ENCODE measurements at places on chromosomes 5 and 9. TPM values are rescaled to one million over a fixed set of nuclear protein-coding genes. Genes with fewer than 3 reads are reported as not detected.

PCDHA1 gene
- total RNA-seq = not detected

CD180 gene
- total RNA-seq = 1.0 TPM

CYLC2 gene
- total RNA-seq = not detected

PROB1 gene
- total RNA-seq = 23.5 TPM

PCDHA9 gene
- total RNA-seq = 0.52 TPM

MZB1 gene
- 0.52 TPM for total RNA-seq

RELL2 gene
- total RNA-seq = under 0.01 TPM

ANKS6 gene
- total RNA-seq = 5.2 TPM

ZNF883 gene
- total RNA-seq = 3.1 TPM

EQTN gene
- total RNA-seq = not detected

FKTN gene
- total RNA-seq = 13.0 TPM

ANGPTL2 gene
- total RNA-seq = 37.6 TPM

S1PR3 gene
- total RNA-seq = 12.5 TPM

F2RL1 gene
- 0.52 TPM for total RNA-seq

PDZD2 gene
- total RNA-seq = 2.6 TPM

CLTA gene
- 114 TPM for total RNA-seq
